ENCODE measurements at places on chromosomes 6 and 20. TPM values are rescaled to one million over a fixed set of nuclear protein-coding genes. Genes with fewer than 3 reads are reported as not detected.

The MAP7 gene
- 28.3 TPM for total RNA-seq

The LY6G6D gene
- not detected for total RNA-seq

The TFEB gene
- 130 TPM for total RNA-seq

The COL12A1 gene
- total RNA-seq, result 32.6 TPM

The ITCH gene
- total RNA-seq, result 56.2 TPM

- H3K27me3 ChIP-seq, result no peaks in the 10 kb centered on the region
- H3K27ac ChIP-seq, result no peak overlapping the region
- no peaks in the 10 kb centered on the region for H3K36me3 ChIP-seq
- DNase-seq, result no peak
- H3K4me1 ChIP-seq, result no peaks in the 10 kb centered on the region
- no peak overlapping the region for H3K4me3 ChIP-seq
These were observed 14.5 kb downstream of the CD24 start for GRCh38 chr6:106959985-106960384.

DNA sequence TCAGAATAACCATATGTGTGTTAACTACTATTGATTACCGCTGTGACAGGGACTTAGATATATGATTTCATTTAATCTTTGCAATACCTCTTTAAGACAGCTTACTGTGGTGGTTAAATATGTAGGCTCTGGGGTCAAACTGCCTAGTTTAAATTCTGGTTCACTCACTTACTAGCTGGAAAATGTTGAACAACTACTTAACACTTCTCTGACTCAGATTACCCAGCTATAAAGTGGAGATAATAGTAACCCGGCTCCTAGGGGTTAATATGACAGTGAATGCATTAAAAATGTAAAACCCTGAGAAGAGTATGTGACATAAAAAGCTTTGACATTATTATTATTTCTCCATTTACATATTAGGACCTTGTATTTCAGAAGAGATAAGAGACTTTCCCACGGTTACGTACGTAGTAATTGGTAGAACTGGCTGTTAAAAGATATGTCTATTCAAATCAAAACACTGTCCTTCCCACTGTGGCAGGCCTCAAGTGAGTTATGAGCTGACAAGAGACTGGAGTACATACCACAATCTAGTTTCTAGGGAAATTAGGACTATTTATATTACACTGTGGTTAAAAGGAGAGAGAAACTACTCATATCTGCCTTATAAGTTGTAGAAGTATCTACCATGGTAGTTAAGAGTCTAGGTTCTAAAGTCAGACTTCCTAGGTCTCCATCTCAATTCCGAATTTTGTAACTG lies 4.4 kb upstream of the PLCB1 start:
- H3K27ac ChIP-seq, result no peak overlapping the region
- no peaks in the 10 kb centered on the region for H3K36me3 ChIP-seq
- H3K4me1 ChIP-seq, result no peaks in the 10 kb centered on the region
- no peak for DNase-seq
- no peak overlapping the region for H3K4me3 ChIP-seq

DNA sequence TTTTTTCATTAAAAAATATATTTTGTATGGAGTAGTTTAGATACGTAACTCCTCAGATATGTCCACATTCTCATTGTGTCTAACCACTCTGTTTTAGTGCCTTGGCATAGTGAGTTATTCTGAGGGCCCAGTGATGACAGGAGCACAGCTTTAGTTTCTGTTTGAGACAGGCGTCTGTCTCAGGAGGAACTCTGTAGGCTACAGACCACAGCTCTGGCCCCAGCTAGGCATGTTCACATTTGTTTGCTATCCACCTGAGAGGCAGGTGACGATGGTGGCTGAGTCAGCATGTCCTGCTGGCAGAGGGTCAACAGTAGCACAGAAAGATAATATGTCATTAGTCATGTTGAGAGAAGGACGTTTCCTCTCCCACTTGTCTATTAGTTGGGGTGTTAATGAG lies 16.3 kb downstream of the LRRC1 start:
- no peak overlapping the region for H3K4me3 ChIP-seq
- no peaks in the 10 kb centered on the region for H3K27me3 ChIP-seq
- peaks cover 55% of the 10 kb centered on the region for H3K4me1 ChIP-seq
- peak overlapping the region; percentile 41 for H3K27ac ChIP-seq

DNA sequence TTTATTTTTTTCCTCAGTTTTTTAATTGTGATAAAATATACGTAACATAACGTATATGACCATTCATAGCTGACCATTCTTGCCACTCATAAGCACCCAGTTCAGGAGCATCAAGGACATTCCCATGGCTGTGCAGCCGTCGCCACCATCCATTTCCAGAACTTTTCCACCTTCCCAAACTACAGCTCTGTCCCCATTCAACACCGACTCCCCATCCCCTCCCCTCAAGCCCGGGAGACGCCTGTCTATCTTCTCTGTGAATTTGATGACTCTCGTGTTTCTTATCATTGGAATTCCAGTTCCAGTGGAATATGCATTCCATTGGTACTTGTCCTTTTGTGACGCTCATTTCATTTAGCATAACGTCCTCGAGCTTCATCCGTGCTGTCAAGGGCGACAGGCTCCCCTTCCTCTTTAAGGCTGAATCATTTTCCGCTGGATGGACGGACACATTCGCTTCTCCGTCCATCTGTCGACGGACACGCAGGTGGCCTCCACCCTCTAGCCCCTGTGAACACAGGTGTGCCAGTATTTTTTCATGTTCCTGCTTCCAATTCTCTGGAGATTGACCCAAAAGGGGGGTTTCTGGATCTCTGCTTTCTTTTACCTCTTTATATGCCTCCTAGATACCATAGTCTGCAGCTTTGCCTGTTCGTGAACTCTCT lies 88.1 kb downstream of the YTHDF1 start:
- no peak for DNase-seq
- H3K4me1 ChIP-seq, result no peaks in the 10 kb centered on the region
- no peaks in the 10 kb centered on the region for H3K27me3 ChIP-seq
- H3K36me3 ChIP-seq, result no peaks in the 10 kb centered on the region
- H3K4me3 ChIP-seq, result no peak overlapping the region
- H3K27ac ChIP-seq, result no peak overlapping the region
